ENCODE measurements at places on chromosomes 2 and 18. TPM values are rescaled to one million over a fixed set of nuclear protein-coding genes. Genes with fewer than 3 reads are reported as not detected.

The HOXD9 gene
- 1.1 TPM for total RNA-seq

The POMC gene
- 0.29 TPM for total RNA-seq

The AGAP1 gene
- total RNA-seq = 44.0 TPM

The ZSCAN30 gene
- 29.3 TPM for total RNA-seq

DNA sequence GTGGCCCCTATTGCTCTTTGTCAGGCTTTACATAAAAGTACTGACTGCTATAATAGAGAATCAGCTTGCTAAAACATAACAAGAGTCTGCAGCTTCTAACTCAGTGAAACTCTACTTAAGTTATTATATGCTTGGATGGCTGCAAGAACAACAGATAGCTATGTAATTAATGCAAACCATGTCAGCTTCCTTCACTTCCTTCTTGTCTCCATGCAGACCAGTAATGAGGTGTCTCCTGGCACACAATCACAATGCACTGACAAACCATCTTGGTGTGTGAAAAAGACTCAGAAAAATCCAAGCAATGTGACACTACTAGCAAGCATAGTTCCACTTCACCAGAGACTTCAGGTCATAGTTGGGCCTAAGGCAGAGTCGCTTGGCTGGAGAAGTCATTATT is 2068.9 kb upstream of the PIK3C3 start:
- no peak for DNase-seq
